ENCODE measurements at places on chromosomes 4 and X. TPM values are rescaled to one million over a fixed set of nuclear protein-coding genes. Genes with fewer than 3 reads are reported as not detected.

ZAR1 gene
- 0.27 TPM for total RNA-seq

EDA gene
- total RNA-seq = 2.5 TPM

CENPE gene
- total RNA-seq = 59.7 TPM

GAB1 gene
- 29.2 TPM for total RNA-seq

SOX3 gene
- 205 TPM for total RNA-seq

PRRG1 gene
- 8.0 TPM for total RNA-seq

C1GALT1C1 gene
- 12.3 TPM for total RNA-seq

YIPF6 gene
- total RNA-seq = 35.1 TPM

MAGEC2 gene
- not detected for total RNA-seq

SATL1 gene
- 0.18 TPM for total RNA-seq

EGFL6 gene
- not detected for total RNA-seq

DKK2 gene
- total RNA-seq = not detected

TMEM184C gene
- total RNA-seq = 36.6 TPM

COX7B2 gene
- not detected for total RNA-seq

GPRASP1 gene
- 5.6 TPM for total RNA-seq

PCDH11X gene
- 1.9 TPM for total RNA-seq

TCEAL7 gene
- total RNA-seq = 18.9 TPM

NAP1L2 gene
- total RNA-seq = 7.2 TPM

SMIM10L2A gene
- 3.5 TPM for total RNA-seq

CHRDL1 gene
- 14.3 TPM for total RNA-seq

GPR143 gene
- total RNA-seq = 2.4 TPM

SSX4B gene
- total RNA-seq = not detected

HSFX4 gene
- total RNA-seq = not detected

XK gene
- 0.12 TPM for total RNA-seq

IL2RG gene
- not detected for total RNA-seq

N4BP2 gene
- total RNA-seq = 24.7 TPM

BST1 gene
- total RNA-seq = 1.1 TPM

EREG gene
- total RNA-seq = not detected

CXorf65 gene
- not detected for total RNA-seq

F8A1 gene
- total RNA-seq = 12.7 TPM

STEEP1 gene
- 24.5 TPM for total RNA-seq

GABRE gene
- total RNA-seq = 0.44 TPM

SSX3 gene
- not detected for total RNA-seq

LANCL3 gene
- total RNA-seq = 0.05 TPM

PGRMC2 gene
- total RNA-seq = 51.2 TPM

FHIP1A gene
- not detected for total RNA-seq

MED28 gene
- total RNA-seq = 97.8 TPM

CASP3 gene
- 46.8 TPM for total RNA-seq

KIT gene
- 18.7 TPM for total RNA-seq

LDB2 gene
- 9.6 TPM for total RNA-seq

IL1RAPL2 gene
- total RNA-seq = 0.50 TPM

SSX5 gene
- total RNA-seq = not detected

MAGEA12 gene
- total RNA-seq = not detected
